ENCODE measurements at places on chromosomes 5 and 9.

GRCh38 chr5:62954578-62954977, 376.0 kb downstream of the LRRC70 start:
- DNase-seq = no peak

DNA sequence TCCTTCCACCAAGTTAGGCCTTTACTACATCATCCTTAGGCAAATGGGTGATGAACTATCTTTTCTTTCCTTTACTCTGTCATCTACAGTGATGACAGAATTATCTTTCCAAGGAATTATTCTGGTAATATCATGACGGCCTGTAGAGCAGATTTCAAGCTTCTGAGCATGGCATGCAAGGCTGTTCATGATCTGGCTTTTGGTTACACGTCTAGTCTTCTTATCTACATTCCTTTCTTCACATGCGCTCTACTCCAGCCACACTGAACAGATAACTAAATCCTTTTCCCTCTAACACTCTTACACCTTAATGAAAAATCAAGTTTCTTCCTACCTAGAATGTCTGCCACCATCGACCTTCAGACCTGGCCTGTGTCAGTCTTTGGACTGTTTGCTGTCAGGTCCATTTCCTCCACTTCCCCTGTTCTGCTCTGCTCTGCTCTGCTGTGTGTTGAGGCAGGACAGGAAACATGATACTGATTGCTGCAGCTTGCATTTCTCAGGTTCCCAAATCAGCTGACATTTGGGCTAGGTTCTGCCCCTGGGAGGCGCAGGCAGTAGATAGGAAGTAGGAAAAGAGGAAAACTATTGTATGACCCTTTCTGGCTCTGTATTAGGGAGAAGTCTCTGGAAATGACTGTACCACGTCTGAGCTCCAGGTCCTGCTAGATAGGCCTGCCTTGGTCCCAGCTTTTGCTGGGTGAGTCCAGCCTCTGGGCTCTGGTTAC, 4.2 kb downstream of the SCGB3A2 start:
- DNase-seq = no peak

- DNase-seq = no peak
These were observed 121.2 kb downstream of the CEMIP2 start for GRCh38 chr9:71647094-71647591.

DNA sequence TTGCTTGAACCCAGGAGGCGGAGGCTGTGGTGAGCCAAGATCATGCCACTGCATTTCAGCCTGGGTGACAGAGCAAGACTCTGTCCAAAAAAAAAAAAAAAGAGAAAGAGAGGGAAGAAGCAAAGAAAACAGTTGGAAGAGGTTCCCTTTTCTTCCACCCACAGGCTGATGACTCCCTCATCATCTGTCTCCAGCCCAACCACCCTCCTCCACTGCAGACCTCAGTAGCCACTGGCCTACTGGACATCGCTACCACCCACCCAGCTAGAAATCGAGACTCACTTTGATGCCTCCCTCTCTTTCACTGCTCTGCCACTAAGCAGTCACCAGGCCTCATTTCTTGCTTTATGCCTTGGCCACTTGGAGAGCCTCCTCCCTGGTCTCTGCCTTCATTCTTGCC, 71.2 kb downstream of the NIPSNAP3B start:
- no peak for DNase-seq

- no peak for DNase-seq
These were observed 17.0 kb upstream of the FIBCD1 start for GRCh38 chr9:130955947-130956621.

DNA sequence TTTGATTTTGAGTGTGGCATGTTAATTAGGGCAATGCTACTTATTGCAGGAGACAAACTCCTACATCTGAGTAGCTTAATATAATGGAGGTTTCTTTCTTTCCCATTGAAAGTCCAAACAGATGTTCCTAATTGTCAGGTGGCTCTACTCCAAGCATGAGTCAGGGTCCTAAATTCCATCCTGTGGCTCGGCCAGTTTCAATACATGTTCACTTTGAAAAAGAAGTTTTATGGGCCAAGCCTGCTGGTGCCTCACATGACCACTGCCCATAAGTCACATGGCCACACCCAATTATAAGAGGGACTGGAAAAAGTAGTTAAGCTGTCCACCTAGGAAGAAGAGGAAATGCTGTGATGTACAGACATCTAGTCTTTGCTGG, 170.4 kb downstream of the ARRDC3 start:
- DNase-seq = peak; percentile 24

- peak; percentile 74 for DNase-seq
These were observed 308.1 kb upstream of the MPDZ start for GRCh38 chr9:13587571-13587970.

- no peak for DNase-seq
These were observed 228.6 kb downstream of the NR3C1 start for GRCh38 chr5:143174714-143175398.

GRCh38 chr5:153896701-153897100, 142.0 kb downstream of the FAM114A2 start:
- no peak for DNase-seq

GRCh38 chr9:132235894-132236661, 74.2 kb downstream of the NTNG2 start:
- DNase-seq = peak; percentile 92

DNA sequence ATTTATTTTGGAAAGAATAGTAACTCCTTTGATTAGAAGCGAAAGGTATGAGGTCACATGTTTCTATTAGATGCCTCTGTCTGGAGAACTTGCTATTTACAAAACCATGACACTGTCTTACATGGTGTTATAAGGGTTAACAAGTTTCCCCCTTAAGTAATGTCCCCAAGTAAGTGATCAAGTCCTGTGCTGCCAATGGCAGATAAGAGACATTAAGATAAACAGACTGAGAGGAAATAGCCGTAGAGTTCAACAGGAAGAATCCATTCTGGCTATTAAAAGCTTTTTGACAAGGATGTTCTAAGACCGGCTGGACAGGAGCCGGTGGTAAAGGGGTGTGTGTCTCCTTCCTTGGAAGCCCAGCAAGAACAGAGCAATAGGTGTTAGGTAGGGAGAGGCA, 257.5 kb downstream of the GADD45G start:
- no peak for DNase-seq

GRCh38 chr5:72955768-72956323, at the start of gene FCHO2:
FCHO2 (plus strand) TSS chr5:72956041; CDS start chr5:72956097, 56 bp downstream.
- DNase-seq = peak; percentile 99

DNA sequence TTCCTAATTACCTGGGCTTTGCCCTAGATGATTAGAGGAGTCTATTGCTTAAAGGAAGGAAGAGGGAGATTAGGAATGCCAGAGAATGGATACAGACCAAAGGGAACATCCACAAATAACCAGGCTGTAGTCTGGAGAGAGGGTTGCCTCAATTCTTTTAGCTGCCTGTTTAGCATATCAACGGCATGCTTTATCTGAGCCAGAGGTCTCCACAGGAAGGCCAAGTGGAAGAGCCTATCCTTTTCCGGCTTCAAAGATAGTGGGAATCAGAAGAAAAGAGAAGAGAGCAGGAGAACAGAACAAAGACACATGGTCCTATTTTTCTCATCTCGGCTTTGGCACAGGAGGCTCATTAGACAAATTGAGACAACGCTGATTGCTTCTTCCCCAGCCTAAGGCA, 142.4 kb downstream of the NMUR2 start:
- peak; percentile 79 for DNase-seq

- DNase-seq = no peak
These were observed 24.8 kb downstream of the SMC2 start for GRCh38 chr9:104118916-104119315.

DNA sequence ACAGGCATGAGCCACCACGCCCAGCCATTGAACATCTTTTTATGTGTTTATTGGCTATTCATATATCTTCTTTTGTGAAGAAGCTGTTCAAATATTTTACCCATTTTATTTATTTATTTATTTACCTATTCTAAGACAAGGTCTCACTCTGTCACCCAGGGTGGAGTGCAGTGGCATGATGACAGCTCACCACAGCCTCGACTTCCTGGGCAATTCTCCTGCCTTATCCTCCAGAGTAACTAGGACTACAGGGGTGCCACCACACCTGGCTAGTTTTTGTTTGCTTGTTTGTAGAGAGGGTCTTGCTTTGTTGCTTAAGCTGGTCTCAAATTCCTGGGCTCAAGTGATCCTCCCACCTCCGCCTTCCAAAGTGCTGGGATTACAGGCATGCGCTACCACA, 33.5 kb downstream of the NAIF1 start:
- no peak for DNase-seq

- no peak for DNase-seq
These were observed 96.1 kb downstream of the MRPL36 start for GRCh38 chr5:1703352-1704050.

DNA sequence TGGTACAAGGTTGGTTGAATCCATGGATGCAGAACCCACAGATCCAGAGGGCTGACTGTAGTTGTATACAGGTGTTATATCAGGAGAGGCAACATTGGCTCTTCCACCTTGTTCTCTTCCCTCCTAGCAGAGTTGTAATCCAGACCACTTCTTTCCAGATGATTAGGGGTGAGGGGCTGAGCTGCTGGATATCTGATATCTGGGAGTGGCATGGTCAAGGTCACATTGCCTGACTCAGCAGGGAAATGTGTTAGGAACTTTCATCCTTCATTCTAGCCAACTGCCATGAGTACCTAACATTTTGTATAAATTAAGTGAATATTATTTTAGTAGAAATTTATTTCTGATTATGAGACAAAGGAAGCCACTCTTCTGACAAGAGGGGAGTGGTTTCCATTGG, 7.3 kb downstream of the DAPK1 start:
- no peak for DNase-seq

DNA sequence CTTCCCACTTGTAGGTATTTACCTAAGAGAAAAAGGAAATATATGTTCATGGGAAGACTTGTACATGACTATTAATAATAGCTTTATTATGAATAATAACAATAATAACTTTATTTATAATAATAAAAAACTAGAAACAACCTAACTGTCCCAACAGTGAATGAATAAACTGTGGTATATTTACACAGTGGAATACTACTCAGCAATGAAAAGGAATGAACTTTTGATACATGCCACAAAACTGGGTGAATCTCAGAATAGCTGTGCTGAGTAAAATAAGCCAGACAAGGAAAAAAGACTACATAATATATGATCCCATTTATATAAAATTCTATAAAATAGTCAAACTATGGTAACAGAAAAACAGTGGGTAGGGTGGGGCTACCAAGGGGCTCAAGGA, 88.7 kb downstream of the SCAMP1 start:
- no peak for DNase-seq

- DNase-seq = no peak
These were observed 487.8 kb upstream of the NUDT12 start for GRCh38 chr5:104050436-104050835.

DNA sequence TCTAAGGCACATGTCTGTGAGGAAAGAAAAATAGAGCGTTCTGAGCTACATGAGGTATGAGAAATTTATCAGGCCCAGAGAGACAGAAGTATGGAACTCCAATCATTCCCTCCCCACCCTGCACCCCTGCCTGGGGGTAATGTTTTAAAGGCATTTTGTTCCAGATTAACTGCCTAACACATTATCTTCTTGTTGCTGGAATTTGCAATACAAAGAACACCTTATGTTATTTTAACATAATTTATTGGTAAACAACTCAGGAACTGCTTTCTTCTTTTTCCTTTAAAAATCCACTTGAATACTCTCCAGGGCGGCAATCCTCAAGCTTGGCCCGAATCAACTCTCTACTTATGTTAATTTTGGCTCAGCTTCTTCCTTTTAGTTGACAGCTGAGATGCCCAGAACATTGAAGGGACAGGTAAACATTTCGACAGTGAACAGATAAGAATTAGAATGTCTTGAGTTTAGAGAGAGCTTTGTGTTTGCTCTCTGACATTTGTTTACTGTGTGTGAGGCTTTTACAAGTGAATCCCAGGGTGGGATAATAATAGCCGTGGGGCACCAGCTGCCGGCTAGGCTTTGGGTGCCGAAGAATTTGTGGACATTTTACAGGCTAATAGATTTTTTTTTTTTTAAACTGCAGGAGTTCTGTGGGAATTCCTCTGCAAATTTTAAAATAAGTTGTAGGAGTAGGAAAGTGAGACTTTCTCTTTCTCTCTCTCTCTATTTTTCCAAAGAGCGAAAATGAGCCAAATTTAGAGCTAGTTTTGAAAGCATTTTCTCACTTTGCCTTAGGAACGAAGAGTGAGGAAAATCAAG, 96.4 kb upstream of the TAF11L2 start:
- peak; percentile 89 for DNase-seq

- peak; percentile 87 for DNase-seq
These were observed at the start of gene GARNL3 for GRCh38 chr9:127264462-127265219. GARNL3 (plus strand) TSS chr9:127264774; CDS start chr9:127264878, 104 bp downstream.

GRCh38 chr5:179245031-179245430, 100.2 kb downstream of the ADAMTS2 start:
- DNase-seq = no peak

DNA sequence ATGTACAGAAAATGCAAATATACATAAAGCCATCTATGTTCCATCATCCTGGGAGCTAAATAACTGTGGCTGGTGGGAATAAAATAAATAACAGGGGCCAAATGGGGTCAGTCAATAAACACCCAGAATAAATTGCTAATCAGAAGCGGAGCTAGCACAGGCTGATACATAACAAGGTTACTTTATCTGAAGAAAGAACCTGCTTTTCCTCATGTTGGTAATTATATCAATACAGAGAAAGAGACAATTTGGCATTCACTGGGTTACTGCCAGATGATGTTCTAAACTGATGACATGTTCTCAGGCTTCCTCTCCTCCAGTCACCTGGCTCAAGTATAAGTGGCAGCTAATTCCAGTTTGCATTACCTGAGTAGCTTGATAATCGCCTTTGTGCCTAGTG, 144.9 kb upstream of the CD180 start:
- DNase-seq = no peak

- no peak for DNase-seq
These were observed 3.9 kb downstream of the RGS14 start for GRCh38 chr5:177361418-177362291.

DNA sequence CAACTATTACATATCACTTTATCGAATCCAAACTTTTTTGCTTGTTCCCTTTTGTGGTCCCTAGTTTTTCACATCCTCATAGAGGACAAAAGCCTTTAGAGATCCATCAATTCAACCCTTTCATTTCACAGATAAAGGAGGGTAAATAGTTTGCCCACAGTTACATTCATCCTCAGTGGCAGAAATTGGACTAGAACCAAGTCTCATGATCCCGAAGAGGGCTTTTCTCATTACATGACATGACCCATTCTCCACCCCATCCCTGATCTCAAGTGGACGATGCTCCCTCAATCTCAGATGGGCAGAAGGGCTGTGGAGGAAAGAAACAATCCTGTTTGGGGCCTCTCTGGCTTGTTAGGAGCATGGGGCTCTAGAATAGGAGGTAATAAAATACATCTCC, 23.1 kb downstream of the TICAM2 start:
- DNase-seq = peak; percentile 23

GRCh38 chr9:135804581-135805421, 102.5 kb downstream of the CAMSAP1 start:
- no peak for DNase-seq

Data from brain (organoid and tissue), 16 donors.